ENCODE measurements at places on chromosomes 6 and 20.

DNA sequence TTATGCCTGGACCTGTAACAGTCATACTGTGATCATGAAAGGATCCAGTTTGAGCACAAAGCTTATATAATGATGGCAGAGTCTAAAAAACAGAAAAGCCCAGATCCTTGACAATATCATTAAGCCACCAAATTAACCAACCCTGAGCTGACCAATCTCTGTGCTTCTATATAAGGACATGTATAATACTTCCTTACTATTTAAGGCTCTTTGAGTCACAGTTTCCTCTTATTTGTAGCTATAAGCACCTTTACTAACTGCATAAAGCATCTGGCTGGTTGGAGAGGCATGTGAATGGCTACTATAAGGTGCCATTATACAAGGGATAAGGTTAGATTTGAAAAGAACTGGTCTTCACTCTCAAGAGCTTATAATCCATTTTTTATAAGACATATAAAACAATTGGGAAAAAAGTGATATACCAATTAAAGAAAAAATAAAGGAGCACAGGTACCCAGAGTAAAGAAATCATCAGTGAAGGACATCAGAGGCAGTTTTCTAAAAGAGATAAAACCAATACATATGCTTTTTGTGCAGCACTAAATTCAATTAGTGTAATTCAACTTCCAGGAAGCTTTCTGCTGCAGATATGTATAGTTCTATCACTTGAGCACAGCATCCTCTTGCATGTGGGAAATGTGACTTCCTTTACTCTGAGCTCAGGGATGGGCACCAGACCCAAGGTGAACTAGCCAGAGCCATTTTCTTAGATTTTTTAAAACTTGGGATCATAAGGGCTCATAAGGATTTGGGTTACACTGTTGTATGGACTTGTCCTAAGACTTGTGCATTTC, 121.0 kb downstream of the BTBD9 start:
- DNase-seq: no peak

GRCh38 chr20:49507741-49508434, 25.4 kb upstream of the KCNB1 start:
- DNase-seq: no peak

DNA sequence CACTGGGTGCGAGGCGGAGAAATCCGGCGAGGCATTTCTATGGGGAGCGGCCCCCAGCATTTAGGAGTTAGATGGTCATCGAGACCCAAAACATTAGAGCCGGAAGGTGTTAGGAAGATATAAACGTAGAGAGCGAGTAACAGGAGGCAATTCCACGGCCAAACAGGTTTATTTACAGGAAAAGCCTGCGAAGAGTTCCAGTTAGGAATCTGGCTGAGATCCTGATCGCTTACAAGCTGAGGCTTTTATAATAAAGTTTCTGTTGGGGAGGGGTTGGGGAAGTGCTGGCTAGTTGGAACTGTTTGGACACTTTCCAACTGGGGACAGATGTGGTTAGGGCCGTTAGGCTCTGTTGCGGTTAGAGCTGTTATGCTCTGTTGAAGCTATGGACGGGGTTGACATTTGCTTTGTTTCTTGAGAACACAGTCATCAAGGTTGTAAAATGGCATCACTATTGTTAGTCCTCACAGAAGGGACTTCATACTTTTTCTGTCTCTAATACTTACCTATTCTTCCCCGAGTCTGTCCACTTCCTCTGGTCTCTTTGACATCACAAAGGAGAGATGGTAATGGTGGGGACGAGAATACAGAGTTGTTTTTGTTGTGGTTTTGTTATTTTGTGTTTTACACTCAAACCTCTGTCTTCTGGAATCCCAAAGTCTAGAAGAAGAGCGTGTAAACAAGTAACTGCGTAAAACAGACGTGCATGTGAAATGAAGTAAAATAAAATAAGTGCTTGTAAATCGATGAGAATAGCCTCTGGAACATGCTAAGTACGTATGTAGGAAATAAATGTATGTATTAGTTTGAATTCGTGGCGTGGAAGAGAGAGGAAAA, 554 bp upstream of the ZSCAN31 start:
- no peak for DNase-seq

GRCh38 chr20:43404878-43405277, 52.8 kb upstream of the SRSF6 start:
- DNase-seq: no peak

DNA sequence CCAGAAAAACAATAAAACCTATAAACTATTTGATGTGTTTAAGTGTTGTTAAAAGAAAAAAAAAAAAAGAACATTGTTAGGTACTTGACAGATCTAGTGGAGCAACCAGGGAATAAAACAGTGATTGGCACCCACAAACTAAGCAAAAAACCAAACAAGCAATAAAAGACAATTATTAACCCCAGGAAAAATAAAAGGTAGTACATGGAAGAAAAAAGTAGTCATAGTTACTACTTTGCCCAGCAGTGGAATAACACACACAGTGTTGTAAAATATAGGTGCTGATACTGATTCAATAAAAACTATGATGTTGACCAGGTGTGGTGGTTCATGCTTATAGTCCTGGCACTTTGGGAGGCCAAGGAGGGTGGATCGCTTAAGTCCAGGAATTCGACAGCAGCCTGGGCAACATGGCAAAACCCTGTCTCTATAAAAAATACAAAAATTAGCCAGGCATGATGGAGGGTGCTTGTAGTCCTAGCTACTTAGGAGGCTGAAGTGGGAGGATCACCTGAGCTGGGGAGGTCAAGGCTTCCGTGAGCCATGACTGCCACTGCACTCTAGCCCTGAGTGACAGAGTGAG, 43.9 kb downstream of the PIGU start:
- DNase-seq: no peak

DNA sequence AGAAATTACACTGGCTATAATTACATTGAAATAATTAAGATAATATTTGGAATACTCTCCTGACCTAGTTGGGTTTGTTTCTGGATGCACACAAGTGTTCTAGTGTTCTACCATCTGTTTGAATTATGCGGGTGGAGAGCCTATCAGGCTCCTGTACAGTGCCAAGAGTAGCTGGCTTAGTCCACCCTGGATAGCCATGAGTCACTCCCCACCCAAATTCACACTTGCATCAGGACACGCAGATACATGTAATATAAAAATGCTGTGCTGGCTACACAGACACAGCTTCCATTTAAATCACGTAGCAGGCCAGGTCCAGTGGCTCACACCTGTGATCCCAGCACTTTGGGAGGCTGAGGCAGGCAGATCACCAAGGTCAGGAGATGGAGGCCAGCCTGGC, 686.2 kb upstream of the SLC35B3 start:
- no peak for DNase-seq

- no peak for DNase-seq
Observed at GRCh38 chr6:148147463-148147830, 195.2 kb upstream of the SASH1 start.
